ENCODE measurements at places on chromosomes 3 and 15.

DNA sequence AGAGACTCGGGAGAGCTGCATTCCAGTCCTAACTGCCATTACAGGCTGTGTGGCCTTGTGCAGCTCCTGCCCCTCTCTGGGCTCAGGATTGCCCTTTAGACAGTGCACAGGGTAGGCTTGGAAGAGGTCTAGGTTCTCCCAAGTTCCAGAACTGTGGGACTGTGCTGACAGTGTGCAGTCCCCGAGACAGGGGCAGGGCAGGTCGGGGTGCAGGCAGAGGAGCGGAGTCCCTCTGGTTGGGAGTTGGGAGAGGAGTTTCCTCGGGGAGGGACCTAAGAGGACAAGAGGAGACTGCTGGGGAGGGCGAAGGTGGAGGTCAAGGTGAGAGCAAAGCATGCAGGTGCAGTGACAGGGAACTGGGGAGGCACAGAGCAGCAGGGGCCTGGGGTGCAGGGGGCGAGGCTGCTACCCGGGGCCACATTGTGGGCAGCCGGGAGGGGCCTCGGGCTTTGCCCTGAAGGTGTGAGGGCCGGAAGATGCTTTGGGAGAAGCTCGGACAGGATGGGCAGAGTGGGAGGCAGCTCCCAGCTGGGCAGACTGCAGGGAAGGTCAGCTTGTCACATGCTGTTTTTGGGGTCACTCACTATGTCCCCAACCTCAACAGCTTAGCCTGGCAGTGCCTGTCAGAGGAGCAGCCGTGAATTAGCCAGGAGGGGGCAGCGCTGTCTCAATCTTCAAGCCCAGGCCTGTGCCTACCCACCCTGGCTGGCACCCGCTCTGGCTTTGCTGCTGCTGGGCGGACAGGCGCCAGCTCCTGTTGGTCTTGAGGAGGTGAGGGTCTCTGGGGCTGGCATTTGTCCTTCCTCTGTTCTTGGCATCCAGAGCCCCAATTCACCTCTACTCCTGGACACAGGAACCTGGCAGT, 15.4 kb upstream of the CSPG4 start:
- peak; percentile 68 for DNase-seq

- no peak for DNase-seq
These were observed 9.0 kb downstream of the UROC1 start for GRCh38 chr3:126508564-126508964.

- no peak for DNase-seq
These were observed 2.4 kb downstream of the SLC28A2 start for GRCh38 chr15:45254405-45254804.

DNA sequence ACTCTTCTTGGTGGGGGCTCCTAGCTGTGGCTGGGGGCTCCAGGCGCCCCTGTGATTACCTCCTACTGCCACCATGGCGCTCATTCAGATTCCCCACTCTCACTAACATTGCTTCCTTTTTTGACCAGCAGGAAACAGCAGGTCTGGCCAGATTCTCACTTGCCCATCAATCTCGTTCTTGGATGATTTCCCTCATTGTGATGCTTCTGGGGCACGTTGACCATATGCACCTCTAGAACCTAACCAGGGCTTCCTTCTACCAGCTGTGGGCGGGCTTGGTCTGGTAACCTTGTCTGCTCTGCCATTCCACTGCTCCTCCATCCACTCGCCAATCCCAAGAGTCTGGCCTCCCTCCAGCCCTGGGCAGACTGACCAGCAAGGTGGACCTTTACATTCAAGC, 35.9 kb upstream of the PTPN23 start:
- DNase-seq = no peak

DNA sequence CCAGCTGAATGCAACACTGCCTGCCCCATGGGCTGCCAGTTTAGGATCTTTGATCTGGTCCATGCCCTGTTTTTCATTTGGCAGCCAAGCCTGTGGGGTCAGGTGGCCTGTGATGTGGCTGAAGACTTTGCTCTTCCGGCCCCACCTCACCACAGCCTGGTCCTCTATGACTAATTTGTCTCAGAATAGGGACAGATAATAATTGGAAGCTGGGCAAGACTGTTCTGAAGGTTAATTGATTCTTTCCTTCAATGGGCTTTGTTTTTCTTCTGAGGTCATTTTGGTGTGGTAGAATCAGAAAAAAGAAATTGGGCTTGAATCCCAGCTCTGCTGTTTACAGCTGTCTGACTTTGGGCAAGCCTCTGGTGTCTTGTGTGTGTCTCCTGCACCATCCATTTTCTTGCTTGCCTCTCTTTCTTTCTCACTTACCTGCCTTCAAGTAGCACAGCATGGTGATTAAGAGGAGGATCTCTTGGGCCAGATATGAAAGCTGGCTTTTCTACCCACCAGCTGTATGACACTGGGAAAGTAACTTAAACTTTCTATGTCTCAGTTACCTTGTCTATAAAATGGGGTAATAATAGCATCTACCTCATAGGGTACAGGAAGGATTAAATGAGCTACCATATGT, 24.2 kb downstream of the ABHD2 start:
- DNase-seq = no peak

DNA sequence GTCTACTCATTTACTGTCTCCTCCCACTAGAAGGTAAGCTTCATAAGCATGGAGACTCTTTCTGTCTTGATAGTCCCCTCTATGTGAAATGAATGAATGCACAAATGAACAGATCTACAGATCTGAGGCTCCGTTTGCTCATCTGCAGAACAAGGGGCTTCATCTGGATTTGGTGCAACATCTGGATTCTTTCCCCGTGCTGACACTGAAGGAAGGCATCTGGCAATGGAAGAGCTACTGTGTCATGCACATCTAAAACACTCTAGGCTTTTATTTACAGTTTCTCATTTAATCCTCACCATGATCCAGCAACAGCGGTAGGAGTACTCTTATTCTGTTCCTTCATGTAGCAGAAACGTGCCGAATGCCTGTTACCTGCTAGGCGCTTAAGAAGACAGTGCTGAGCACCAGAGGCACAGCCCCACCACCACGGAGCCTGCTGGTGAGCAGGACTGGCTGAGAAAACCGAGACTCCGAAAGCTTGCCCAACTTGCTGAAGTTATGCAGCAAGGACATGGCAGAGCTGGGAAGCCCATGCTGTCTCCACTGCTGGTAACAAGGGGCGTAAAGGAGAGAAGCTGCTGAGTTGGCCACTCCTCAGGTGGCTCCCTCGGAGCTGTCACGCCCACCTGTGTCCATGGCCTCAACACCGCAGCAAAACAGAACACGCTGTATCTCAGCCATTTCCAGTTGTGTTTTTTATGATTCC, 31.1 kb downstream of the LSM3 start:
- DNase-seq = no peak

- no peak for DNase-seq
These were observed 8.3 kb upstream of the TM4SF4 start for GRCh38 chr3:149466192-149466591.

- DNase-seq = no peak
These were observed 15.9 kb downstream of the CHL1 start for GRCh38 chr3:212432-212831.
